Dermis blood vessel endothelial cell (primary cell): ENCODE measurements at places on chromosomes 3 and 15.
A peak's percentile ranks its signal among the peaks of the same experiment; 100 is the strongest.

- DNase-seq, result no peak
Observed at GRCh38 chr15:63347074-63347857, 34.4 kb downstream of the CA12 start.

DNA sequence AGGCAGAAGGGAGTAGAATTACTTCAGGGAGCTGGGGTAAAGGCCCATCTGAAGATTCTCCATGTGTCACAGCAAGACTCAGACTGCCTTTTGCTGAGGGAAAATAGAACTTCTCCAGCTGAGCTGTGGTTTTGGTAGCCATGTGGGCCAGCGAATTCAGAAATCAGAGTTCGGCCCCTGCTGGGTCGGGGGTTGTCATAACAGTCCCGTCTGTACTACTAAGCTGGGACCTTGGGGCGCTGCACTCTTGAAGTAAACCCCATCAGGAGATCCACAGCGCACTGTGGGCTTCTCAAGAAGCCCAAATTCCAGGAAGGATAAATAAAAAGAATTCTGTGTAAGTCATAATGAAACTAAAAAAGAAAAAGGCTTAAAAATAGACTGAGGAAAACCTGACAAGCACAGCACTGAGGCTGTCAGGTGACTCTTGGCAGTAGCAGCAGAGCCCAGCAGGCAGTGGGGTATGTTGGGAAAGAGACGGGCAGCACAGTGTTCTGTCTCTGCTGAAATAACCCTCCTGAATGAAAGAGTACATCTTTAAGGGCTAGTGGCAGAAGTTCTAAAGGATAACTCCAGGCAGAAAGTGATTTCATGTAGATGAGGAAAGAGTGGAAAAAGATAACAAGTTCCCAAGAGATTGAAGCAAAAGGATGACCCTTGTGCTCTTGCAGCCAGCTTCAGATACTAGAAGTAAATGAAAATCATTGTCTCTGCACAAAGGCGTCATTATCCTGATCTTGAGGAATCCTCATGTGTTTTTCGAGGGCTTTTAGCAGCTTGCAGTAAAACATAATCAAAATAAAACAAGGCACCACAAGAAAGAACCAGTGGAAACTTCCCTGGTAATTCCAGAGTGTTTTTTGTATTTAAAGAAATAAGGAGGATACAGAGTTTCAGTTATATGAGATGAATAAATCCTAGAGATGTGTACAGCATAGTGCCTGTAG lies 74.5 kb downstream of the RAB7A start:
- no peak for DNase-seq

- peak; percentile 40 for DNase-seq
Observed at GRCh38 chr3:98732286-98733052, 30.7 kb upstream of the ST3GAL6 start.

GRCh38 chr3:188267790-188268335 lies 113.9 kb downstream of the LPP start:
- no peak for DNase-seq

DNA sequence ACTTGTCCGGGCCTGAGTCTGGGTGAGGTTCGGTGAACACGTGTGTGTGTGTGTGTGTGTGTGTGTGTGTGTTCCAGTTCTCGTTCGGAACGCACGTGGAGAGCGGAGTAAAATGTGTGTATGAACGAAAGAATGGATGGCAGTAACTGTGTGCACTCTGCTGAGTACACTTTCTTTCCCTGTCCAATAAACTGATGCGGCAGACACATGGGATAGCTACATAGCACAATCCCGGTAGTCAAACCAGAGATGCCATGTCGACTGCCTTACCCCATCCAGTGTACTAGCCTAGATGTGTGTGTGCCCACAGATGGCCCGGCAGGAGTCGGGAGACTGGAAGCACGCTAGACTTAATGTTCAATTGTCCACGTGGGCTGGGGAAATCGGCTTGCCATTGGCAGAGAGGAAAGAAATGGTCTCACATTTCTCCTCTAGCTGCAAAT lies 507 bp upstream of the GOLIM4 start:
- peak; percentile 93 for DNase-seq

DNA sequence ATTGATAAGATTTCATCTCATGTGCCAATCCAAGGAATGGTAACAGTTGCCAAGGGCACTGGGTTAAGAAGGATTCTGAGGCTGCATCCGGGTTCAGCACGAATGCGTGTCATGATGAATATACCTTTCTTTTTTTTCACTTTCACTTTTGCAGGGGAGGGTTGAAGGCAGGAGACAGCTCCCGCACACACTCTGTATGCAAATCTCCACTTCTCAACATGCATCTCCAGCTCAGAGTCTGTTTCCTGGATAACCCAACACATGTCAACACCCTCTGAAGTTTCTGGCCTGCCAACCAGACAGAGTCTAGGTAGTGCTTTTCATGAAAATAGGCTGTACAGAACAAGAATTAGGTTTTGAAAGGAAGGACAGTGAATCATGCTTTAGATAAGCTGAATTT lies 21.6 kb downstream of the B4GALT4 start:
- DNase-seq, result no peak

- DNase-seq, result no peak
Observed at GRCh38 chr3:33417066-33417673, 23.0 kb downstream of the UBP1 start.

GRCh38 chr3:95438274-95438673 lies 1375.4 kb downstream of the NSUN3 start:
- no peak for DNase-seq

DNA sequence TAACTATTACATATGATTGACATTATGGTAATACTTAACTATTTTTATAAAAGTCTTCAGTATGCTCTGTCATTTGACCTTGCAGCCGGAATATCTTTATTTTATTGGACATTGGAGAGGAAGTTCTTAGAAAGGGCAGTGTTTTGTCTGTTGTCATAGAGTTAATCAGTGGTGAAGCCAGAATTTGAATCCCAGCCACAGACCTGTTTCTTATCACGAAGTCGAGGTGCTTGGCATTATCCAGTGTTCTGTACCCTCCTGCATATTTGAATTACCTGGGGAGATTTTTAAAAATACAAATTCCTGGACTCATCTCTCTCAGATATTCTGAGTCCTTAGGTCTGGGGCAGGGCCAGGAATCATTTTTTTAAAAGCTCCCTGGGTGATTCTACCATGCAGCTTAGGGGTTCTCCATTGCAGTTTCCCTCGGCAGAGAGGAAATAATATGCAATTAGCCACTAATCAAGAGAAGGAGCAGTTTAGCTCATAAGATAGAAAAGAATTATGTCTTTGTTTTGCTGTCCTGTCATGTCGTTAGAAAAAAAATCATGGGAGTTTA lies 195.6 kb upstream of the CFAP20DC start:
- no peak for DNase-seq

DNA sequence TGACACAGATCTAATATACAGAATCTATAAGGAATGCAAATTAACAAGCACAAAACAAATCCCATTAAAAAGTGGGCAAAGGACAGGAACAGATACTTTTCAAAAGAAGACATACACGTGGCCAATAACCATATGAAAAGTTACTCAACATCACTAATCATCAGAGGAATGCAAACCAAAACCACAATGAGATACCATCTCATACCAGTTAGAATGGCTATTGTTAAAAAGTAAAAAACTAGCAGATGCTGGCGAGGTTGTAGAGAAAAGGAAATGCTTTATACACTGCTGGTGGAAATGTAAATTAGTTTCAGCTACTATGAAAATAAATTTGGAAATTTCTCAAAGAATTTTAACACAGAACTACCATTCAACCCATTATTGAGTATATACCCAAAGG lies 50.7 kb downstream of the ADAMTS17 start:
- DNase-seq, result no peak

- no peak for DNase-seq
Observed at GRCh38 chr15:65766422-65767263, 25.4 kb downstream of the DENND4A start.

DNA sequence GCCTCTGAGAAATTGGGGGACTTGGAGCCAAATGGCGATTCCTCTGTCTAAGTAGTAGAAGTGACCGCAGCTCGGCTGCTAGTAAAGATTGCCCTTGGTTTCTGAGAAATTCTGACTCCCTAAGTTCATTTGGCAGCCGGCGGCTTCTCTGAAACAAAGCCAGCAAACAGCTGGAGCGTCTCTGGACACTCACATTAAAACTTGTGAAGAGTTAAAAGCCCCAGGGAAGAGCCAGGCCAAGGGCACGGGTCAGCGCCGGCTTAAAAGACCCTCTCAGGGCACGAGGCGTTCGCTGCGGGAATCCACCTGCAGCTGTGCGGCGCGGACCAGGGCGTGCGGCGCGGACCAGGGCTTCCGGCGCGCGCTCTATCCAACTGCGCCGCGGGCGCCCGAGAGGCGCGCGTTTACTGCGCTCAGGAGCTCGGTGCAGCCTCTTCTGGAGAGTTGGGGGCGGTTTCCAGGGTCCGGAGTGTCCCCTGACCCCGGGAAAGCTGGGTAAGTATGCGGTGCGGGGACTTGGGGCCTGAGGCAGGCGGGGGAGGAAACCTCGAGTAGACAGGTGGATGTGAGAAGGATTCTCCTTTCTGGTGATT lies at the start of gene COL6A5:
Gene COL6A5 (plus strand): TSS at position 186 of the 593 bp plus-strand sequence. CDS start 27,967 bp downstream, outside the sequence.
- no peak for DNase-seq

- DNase-seq, result no peak
Observed at GRCh38 chr3:86984271-86984670, 6.7 kb downstream of the VGLL3 start.

DNA sequence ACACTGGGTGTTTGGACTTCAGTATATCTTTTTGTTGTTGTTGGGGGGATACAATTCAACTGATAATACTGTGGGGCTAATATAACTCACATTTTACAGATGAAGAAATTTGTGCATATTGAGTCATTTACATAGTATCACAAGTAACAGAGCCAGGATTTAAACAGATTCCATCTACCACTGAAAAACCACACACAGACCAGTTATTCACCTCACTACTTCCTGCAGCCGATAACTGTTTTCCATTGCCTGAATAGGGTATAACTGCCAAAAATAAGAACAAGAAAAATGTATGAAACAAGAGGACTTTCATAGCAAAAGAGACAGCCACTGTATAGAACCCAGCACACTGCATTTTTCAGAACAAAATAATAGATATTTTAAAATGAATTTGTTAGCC lies 215.8 kb upstream of the CNTN6 start:
- DNase-seq, result no peak

- no peak for DNase-seq
Observed at GRCh38 chr3:60240492-60240891, 1010.8 kb downstream of the FHIT start.

DNA sequence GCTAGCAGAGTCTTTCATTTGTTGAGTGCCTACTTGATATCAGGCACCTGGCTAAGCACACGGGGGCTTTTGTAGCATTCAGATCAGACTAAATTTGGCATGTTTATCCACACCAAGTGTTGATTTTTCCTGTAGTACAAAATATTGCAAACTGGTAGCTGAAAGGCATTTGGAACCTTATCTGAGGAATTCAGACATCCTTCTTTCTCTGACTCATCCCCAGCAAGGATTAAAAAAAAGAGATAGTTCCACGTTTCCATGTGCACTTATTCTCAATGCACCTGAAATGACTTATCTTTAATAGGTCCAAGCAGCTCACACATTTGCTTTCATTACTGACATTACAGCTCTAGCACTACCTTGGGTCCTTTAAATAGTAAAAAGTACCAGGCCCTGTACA lies 786.0 kb upstream of the GRM7 start:
- no peak for DNase-seq

DNA sequence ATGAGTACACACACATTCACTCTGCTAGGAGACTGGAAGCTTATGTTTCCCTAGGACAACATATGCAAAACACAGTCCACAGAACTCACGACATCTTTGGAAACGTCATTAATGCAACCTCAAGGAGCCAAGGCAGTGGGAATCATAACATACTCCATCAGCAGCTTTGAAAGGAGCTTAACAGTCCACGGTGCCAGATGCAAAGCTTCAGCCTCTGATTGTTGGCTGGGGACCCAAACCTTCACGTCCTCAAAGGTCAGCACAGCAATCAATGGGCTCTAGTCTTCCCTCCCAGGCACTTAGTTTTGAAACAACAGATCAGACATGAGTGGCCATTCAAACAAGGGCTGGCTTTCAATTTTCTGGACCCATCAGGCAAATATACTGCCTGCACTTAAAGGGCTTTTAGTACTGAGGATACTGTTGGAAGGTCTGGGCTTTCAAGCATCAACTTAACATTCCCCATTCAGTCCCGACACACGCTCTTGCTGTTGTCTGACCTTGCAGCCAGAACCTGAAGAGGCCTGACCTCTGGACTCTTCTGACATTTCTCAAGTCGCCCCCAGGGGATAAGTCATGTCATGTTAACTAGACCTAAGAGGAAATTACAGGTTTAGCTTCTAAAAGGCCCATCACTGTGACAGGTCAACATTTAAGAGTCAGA lies 223.0 kb downstream of the PDZRN3 start:
- DNase-seq, result no peak

- DNase-seq, result no peak
Observed at GRCh38 chr3:134339331-134339730, 34.9 kb downstream of the AMOTL2 start.

- DNase-seq, result no peak
Observed at GRCh38 chr3:37131860-37132144, 42.6 kb downstream of the LRRFIP2 start.

GRCh38 chr15:36278219-36278618 lies 301.2 kb upstream of the CDIN1 start:
- DNase-seq, result peak; percentile 3

GRCh38 chr3:170724599-170725280 lies 138.9 kb upstream of the SLC7A14 start:
- no peak for DNase-seq

GRCh38 chr15:91710080-91710698 lies 143.3 kb upstream of the SLCO3A1 start:
- no peak for DNase-seq

GRCh38 chr3:37619568-37619967 lies 242.1 kb upstream of the CTDSPL start:
- DNase-seq, result no peak

GRCh38 chr15:27701956-27702355 lies 397.2 kb downstream of the OCA2 start:
- no peak for DNase-seq

DNA sequence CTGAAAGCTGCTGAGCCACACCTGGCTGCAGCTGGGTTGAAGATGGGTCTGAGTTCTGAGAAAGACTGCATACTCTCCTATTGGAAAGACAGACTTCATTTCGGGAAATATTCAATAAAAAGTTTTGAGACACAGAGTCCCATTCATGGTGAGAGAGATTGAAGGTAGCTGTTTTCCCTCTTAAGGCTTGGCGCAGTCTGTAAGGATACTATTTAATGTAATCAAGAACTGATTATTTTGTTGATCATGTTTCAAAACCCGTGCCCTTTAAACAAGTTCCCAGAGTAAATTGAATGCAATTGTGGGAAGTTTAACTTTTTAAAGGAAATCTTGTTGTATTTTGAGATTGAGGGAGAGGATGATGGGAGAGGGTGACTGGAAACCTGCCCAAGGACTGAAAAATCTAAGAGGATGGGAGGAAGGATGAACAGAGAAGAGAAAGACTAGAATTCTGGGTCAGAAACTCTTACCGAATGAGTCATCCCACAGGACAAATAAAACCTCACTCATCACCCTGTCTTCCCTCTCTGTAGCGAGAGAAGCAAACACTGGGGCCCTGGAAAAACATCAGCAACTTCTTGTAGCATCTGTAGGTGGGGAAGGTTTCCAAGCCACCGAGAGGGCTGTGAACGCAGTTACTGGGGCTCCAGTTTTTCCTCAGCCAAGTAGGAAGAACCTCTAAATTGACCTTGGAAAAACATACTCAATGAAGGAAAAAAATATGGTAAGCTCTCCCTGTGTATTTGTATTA lies 193.2 kb upstream of the TPRG1 start:
- DNase-seq, result no peak

- DNase-seq, result peak; percentile 52
Observed at GRCh38 chr3:119145500-119146167, at the start of gene TEX55. Gene TEX55, plus strand, starts transcription at chr3:119146165. Its CDS starts 25 bp downstream, at chr3:119146190.

- no peak for DNase-seq
Observed at GRCh38 chr3:195081242-195081963, 189.6 kb downstream of the XXYLT1 start.
